Right cardiac atrium (tissue), 5 donors: ENCODE measurements at places on chromosomes 1 and 21.

DNA sequence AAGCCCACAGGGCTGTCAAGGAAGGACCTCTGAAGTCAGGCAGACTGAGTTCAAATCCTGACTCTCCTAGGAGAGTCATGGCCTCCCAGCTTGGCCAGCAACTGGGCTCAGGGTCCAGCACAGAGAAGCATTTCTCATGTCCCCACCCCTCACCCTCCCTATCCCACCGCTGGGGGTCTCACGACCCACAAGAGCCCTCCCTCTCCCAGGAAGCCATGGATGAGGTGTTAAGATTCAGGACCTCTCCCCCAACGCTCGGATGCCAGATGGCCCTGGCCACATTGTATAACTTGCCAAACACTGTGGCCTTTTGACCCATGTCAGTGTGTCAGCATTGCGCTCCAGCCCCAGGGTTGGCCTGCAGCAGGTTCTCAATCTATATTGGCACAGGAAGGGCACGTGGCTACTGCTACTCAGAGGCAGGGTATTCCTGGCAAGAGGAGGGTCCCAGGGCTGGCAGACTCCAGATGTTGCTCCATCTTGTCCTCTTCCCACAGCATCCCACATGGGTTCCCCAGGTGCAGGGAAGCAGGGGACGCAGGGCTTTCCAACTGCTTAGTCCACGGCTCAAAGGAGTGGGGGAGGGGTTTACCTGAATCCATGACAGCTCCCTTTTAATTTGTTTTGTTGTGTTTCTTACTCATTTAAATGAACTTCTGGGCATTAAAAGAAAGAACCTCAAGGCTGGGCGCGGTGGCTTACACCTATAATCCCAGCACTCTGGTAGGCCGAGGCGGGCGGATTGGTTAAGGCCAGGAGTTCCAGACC is 10.5 kb downstream of the SLC2A1 start:
- no peak for DNase-seq

DNA sequence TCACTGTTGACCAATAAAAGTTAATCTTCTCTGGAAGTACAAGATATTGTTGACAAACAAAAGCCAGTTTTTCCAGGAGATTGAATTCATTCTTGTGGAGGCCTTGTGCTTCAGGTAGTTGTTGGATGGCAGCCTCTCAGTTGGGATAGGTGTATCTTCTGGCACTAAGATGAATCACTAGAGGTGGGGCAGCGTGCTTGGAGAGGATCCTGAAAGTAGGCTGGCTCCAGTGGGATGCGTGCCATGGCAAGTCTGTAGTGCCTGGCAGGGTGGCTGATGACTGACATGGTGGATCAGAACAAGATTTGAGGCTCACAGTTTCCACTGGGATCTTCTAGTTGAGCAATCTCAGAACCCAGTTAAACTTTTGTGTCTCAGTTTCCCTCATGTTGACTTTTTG is 2.4 kb downstream of the VPS13D start:
- DNase-seq: no peak

DNA sequence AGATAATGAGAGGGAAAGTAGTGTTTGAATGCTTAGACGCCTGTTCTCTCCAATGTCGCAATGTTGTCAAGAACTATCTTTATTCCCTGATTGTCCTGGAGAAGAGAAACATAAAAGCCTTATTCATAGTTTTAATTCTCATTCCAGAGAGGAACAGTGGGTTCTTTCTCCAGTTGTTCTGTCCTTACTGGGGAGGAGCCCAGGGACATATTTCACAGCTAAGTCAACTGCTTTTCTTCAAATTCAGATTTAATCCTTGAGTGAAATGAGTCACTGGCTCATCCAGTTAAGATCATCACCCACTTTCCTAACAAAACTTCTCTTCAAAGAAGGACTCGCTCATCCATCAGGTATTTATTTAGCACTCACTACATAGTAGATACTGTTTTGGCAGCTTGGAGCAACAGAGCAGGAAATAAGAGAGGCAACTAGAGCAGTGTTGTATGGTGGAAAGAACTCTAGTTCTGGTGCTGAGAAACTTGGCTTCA is 365.7 kb upstream of the USP24 start:
- DNase-seq: no peak

- no peak for DNase-seq
These were observed 1.6 kb downstream of the NPR1 start for GRCh38 chr1:153680120-153680403.

GRCh38 chr21:27839512-27840115 is 872.7 kb upstream of the ADAMTS5 start:
- no peak for DNase-seq
